ENCODE measurements at places on chromosomes 4 and X.

DNA sequence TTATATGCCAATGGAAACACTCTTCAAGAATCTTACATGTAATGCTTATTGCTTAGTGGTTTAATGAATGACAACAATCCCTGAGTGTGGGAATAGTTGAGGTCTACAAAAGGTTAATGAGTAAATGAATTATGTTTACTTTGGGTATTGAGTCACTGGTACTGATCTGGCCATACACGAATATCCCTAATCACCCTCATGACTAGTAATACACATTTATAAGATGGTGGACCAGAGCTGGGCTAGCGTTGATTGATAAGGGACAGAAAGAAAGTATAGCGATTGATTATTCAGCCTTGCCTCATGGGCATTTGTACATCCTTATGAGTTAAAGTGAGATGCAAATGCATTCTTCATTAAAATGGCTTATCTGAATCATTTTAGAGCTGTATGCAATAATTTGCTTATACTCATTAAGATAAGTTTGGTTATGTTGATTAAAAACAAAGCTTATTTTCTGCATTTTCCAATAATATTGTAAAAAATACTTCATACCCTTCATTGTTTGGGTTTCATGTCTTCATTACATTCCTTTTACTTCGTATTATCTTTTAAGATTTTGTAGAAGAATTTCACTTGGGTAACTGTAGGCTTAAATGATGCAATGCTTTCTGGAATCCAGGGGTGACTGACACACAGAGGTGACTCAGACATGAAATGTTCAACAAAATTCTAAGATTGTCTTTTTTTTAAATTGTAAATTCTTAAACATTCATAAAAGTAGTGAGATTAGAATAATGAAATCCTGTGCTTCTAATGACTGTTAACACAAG, 47.4 kb downstream of the FGF2 start:
- DNase-seq = no peak

GRCh38 chrX:101117701-101118100, 19.7 kb downstream of the CENPI start:
- no peak for DNase-seq

DNA sequence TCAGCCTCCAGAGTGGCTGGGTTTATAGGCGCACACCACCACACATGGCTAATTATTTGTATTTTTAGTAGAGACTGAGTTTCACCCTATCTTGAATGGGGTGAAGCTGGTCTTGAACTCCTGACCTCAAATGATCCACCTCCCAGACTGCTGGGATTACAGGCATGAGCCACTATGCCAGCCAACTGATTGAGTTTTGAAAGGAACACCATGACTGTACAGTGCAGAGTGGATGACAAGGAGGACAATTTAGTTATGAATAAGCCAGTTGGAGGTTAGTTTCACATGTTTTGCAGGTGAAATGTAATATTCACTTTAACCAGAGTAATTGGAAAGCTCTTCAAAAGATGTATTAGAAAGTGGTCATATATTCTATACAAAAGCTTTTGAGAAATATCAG, 60.8 kb downstream of the PCDH18 start:
- no peak for DNase-seq

DNA sequence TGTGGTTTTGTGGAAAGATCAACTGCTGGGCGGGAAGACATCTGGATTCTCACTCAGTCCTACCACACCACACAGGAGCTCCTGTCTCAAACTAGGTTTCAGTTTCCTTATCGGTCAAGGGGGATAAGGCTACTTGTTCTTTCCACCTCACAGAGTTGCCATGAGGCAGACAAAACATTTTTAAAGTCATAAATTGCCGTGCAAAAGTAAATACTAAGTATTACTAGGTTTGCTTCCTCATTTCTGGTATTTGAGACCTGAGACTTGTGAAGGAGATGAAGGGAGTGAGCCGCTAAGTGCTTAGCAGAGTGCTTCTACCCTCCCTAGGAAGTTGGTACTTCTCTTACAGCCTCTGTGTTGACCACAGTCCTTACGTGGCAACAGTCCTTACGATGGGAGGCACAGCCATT, 1.5 kb downstream of the LAP3 start:
- no peak for DNase-seq

DNA sequence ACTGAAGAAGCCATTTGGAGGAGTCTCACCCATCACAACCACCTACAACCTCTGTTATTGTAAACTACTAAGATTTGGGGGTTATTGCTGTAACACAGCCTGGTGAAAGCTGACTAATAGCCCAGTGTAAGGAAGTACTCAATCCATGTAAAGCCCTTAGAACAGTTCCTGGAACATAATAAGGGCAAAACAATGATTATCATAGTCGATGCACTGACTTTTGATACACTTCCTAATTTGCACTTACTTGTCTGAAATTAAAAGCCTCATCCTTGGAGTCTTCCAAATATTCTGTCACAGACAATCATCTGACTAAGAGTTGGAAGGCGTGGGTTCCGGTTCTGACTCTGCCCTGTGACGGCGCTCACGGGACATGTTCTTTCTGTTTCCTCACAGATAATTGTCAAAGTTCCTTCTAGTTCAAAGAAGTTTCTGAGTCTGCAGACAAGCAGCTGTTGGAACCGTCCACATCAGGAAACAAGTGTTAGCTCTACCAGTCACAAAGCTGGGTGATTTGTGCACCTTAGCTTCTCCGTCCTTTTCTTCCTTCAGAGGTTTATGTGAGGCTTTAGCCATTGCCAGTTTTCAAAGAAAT, 33.4 kb upstream of the RASGEF1B start:
- peak; percentile 18 for DNase-seq

- no peak for DNase-seq
These were observed 18.9 kb downstream of the THAP9 start for GRCh38 chr4:82919386-82919785.

DNA sequence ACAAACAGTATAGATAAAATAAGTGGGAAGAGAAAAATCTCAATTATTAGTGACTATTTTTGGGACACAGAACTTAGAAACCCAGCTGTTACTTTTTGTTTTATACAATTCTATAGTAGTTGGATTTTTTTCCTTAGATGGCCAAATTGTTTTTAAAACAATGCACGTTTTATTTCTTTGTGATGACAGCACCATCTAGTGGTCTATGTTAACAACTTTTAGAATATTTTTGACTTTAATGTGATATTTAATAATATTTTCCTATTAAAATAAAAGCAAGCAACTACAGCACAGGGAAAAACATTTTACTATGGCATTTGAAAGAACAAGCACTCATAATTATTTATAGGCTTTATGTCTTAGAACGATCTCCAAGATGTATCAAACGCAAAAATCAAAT, 5.6 kb upstream of the SMIM31 start:
- no peak for DNase-seq

GRCh38 chr4:76280488-76281441, 25.8 kb upstream of the STBD1 start:
- no peak for DNase-seq

DNA sequence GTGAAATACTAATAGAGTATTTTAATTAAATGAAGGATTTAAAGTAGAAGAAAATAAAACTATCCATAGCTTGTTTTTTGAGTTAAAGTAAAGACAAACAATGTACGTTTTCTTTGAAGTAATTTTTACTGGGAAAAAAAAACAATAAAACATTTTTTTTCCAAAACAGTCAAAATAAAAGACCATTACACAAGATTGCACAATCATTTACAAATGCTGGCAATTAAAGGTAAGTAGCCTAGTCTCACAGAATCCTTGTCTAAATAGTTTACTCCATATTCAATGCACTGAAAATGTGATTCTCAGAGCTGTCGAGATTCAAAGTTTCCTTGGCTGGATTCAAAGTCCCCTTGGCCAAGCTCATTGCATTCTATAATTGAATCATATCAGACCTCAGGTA, 21.2 kb downstream of the C4orf54 start:
- no peak for DNase-seq

- no peak for DNase-seq
These were observed 40.4 kb upstream of the MAPK10 start for GRCh38 chr4:86400216-86400615.

DNA sequence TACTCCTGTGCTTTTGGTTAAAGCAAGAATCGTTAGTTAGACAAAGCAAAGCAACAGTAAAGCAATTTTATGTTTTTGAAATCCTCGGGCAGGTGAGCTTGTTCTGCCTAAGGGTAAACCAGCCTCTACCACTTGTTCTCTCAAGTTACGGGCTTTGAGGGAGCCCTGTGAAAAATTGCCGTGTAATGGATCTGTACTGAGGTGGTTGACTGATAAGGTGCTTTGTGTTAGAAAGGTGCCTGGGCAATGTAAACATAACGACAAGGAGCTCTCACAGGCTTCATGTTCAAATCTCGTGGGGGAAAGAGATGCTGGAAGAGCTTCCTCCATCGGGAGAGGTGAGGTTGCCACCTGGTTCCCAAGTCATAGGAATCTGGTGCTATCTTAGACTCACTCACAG, 111.8 kb downstream of the TRAPPC11 start:
- DNase-seq = no peak

GRCh38 chr4:173522160-173522950, 7.7 kb downstream of the HAND2 start:
- DNase-seq = no peak

DNA sequence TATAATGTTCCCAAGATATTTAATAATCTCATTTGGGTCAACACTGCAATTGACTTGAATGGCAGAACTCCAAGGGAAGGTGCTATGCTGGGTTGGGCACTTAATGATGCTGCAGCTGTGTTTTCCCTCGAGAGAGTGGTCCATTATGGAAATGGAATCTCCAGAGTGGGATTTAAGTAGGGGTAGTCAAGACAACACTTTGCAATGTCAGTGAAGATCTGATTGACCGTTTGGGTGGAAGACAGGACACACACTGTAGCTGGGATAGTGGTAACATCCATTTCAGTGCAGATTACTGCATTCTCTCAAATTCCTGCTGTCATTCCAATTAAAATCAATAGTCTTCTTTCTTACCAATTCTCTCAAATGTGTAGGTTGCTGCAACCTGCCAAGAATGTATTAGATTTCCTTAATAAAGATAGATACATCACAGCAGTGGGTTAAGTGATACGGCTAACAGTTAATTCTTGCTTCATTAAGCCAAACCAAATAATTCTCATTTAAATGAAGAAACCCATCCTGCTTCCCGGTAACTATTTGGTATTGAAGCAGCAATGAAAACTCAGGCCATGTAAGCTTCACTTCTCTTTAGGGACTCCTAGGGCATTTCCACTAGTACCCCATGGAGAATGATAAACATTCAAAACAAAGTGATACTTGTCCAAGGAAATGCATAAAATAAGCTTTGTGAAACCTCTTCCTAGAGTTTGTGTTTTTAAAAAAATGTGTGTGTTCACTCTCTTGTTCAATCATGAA, 40.5 kb upstream of the RASGEF1B start:
- DNase-seq = no peak

- no peak for DNase-seq
These were observed 173.8 kb downstream of the CAMK2D start for GRCh38 chr4:113587640-113588275.

- DNase-seq = no peak
These were observed 90.8 kb downstream of the SHISA3 start for GRCh38 chr4:42488114-42488513.

GRCh38 chr4:183563874-183564273, 59.0 kb downstream of the ING2 start:
- no peak for DNase-seq

GRCh38 chrX:19811807-19812604, 75.4 kb downstream of the SH3KBP1 start:
- no peak for DNase-seq

GRCh38 chr4:185997296-185997695, 71.7 kb upstream of the TLR3 start:
- DNase-seq = no peak

DNA sequence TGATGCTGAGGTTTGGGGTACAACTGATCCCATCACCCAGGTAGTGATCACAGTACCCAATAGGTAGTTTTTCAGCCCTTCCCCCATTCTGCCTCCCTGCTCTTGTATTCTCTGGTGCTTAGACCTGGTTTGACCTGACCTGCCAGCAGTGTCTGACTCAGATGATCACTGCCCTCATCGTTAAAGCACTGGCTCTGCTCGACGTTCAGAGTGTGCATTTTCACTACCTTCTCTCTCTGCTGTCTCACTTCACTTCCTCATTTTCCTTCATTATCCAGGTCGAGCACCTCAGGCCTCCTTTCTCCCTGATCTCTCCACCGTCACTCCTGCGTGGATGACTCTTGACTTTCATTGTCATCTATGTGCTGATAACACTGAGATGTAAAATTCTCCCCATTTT, 83.6 kb downstream of the PARM1 start:
- no peak for DNase-seq

GRCh38 chr4:20119141-20119540, 132.6 kb upstream of the SLIT2 start:
- DNase-seq = no peak

- DNase-seq = no peak
These were observed 53.2 kb upstream of the RBMX start for GRCh38 chrX:136933611-136934145.

- DNase-seq = no peak
These were observed 45.3 kb downstream of the MMRN1 start for GRCh38 chr4:89939994-89940393.

DNA sequence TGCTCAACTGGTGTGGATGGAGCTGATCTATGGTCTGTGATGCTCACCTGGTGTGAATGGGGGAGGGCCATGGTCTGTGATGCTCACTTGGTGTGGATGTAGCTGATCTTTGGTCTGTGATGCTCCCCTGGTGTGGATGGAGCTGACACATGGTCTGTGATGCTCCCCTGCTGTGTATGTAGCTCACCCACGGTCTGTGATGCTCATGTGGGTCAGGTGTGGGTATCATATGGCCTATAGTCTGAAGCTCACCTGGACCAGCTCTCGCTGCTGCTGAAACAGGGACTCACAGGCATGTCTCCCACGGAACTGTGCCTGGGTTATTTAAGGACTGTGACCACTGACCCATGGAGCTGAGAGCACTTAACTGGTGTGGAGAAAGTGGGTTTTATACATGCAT, 109.7 kb downstream of the CRLF2 start:
- DNase-seq = no peak

DNA sequence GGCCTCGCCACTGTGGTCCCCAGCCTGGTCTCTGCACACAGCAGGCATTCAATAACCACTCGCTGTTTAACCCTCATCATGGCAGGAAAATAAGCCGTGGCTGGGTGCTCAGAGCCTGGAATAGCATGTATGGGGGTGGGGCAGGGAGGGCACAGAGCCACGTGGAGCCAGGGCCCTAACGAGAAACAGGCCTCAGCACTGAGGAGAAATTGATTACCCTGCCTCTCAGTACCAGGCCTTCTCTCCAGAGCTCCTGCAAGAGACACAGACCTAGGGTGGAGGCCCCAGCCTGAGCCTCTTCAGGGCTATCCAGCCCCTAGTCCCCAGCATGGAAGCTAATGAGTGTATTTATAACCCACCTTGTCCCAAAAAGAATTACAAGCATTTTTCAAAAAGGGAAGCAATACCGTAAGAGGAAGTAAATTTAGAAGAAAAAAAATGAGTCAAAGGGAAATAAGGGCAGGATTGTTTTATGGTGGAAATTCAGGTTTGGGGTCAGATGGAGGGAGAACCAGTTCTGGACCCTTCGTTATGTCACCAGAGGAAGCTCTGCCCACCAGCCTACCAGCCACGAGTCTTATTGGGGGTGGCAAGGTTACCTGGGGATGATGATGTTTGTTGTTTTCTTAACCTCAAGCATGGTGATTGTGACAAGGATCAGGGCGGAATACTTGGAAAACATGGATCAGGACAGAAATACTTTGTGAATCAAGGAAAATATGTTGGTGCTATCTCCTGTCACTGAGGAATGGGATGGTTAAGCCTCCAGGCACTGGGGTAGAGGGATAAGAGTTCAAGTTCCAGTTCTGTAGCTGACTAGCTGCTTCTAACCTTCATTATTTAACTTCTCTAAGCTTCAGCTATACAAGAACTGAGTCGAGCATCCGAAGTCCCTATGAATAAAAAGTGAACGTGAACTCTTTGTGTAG, 101.9 kb upstream of the RBPJ start:
- DNase-seq = no peak

Measured in effector CD8-positive, alpha-beta T cell (primary cell).